Activated naive CD8-positive, alpha-beta T cell treated with anti-CD3 and anti-CD28 coated beads, Interleukin-2, amount 10 ng/mL, durations not matched to agents 7 days and 5 days (primary cell): ENCODE measurements at places on chromosomes 7 and 10. TPM values are rescaled to one million over a fixed set of nuclear protein-coding genes. Genes with fewer than 3 reads are reported as not detected.

DNA sequence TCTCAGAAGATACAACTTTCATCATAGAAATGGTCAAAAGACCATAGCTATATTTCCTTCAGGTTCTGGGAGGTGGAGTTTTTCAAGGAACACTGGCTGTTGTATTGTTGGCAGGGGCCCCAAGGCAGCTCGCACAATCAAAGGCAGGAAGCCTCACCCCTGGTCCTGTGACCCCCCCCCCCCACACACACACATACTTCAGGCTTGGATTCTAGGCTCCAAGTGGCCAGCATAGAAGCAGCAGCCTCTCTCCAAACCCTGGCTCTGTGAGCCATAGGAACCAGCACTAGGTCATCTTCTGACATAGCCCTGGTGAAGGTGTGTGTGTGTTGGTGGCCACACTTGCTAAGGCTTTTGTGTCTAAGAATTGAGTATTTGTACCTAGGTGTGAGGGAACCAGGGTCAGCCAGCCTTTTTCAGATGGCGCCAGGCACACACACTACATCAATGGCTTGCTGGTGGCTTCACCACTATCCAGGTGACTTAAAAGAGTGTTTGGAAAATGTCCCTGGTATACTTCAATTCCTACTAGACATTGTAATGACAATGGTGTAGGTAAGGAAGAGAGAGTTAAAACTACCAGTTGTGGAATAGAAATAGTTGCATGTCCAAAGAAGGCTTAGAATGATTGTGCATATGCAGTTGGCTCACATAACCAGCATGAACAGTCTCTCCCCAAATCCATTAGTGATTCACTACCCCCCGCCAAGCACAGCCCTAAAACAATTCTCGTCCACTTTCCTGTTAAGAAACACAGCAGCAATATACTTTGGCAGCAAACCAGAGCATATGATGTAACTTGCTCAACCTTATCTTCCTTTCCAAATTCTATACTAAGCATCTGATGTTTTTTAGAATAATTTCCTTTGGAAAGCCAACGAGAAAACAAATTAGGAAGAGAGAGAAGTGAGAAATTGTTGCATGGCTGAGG lies 91.3 kb downstream of the AVL9 start:
- peaks cover 24% of the 10 kb centered on the region for H3K36me3 ChIP-seq
- no peak overlapping the region for H3K4me3 ChIP-seq
- DNase-seq = no peak
- no peak overlapping the region for H3K27ac ChIP-seq
- H3K4me1 ChIP-seq = peaks cover 11% of the 10 kb centered on the region

GRCh38 chr10:17528306-17528862 lies 74.0 kb upstream of the ST8SIA6 start:
- H3K4me3 ChIP-seq = no peak overlapping the region
- no peaks in the 10 kb centered on the region for H3K27me3 ChIP-seq
- no peaks in the 10 kb centered on the region for H3K4me1 ChIP-seq

- no peak overlapping the region for H3K4me3 ChIP-seq
- no peaks in the 10 kb centered on the region for H3K4me1 ChIP-seq
- peaks cover 2% of the 10 kb centered on the region for H3K27me3 ChIP-seq
- H3K36me3 ChIP-seq = peaks cover 17% of the 10 kb centered on the region
- H3K27ac ChIP-seq = no peak overlapping the region
Measured at GRCh38 chr7:129299889-129300288, 75.1 kb downstream of the AHCYL2 start.

Gene GATA3
- 48.3 TPM for total RNA-seq

- H3K27me3 ChIP-seq = peaks cover 3% of the 10 kb centered on the region
- H3K36me3 ChIP-seq = peaks cover 5% of the 10 kb centered on the region
- H3K27ac ChIP-seq = peak overlapping the region; percentile 72
- DNase-seq = no peak
Measured at GRCh38 chr10:110528224-110528996, 30.7 kb downstream of the DUSP5 start.

DNA sequence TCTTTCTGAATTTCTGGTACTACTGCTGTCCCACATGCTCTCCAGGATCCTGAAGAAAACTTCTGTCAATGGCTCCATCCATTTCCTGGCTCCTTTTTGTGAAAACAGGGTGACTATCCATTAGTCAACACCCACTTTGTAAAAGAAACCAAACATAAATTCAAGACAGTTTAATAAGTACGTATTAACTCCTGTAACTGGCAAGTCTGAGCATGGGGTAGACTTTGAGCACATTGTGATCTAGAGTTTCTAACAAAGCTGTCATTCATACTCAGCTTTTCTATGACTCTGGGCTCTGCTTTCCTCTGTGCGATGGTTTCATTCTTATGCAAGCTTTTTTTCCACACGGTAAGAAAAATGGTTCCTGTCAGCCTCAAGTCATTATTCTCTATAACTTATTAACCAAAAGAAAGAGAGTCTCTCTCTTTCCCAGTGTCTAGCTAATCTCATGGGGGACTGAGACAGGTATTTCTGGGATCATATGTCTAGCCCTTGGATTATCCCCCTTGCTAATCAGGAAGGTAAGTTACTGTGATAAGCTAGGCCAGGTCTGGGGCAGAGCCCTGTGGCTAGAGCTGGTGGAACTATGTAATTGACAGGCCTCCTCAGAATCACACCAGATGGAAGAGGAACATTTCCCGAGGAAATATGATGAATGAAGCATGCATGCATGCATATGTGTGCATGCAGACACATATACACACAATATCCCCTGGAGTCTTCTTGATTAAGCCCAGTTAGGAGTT lies 98.5 kb downstream of the GNAI1 start:
- H3K27me3 ChIP-seq = peaks cover 2% of the 10 kb centered on the region
- H3K4me3 ChIP-seq = no peak overlapping the region
- DNase-seq = no peak
- no peaks in the 10 kb centered on the region for H3K36me3 ChIP-seq

Gene GPR146
- total RNA-seq = 4.1 TPM
